ENCODE measurements at places on chromosomes 3 and 15. TPM values are rescaled to one million over a fixed set of nuclear protein-coding genes. Genes with fewer than 3 reads are reported as not detected.
A peak's percentile ranks its signal among the peaks of the same experiment; 100 is the strongest.

Gene ZNF502
- not detected for total RNA-seq

DNA sequence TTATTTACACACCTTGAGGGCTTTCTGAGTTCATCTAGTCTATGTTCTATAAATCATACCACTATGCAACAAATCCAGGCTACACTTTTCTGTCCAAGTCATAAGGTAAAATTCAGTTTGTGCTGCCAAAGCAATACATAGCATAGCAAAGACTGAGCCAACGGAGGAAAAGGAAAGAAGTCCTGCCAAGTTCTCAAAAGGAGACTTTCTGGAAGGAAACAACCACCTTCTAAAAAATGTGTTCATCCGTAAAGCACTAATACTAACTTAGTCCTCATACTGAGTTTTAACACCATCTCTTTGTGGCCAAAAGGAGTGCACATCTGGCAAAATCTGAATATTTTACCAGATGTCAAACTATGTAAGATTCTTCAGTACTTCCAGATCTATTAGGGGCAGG, 620.2 kb downstream of the RBMS3 start:
- no peaks in the 10 kb centered on the region for H3K36me3 ChIP-seq
- no peak for DNase-seq
- H3K4me1 ChIP-seq: peaks cover 9% of the 10 kb centered on the region
- H3K27ac ChIP-seq: no peak overlapping the region

- DNase-seq: no peak
- peaks cover 71% of the 10 kb centered on the region for H3K36me3 ChIP-seq
- no peaks in the 10 kb centered on the region for H3K27me3 ChIP-seq
- H3K4me1 ChIP-seq: no peaks in the 10 kb centered on the region
These were observed 45.2 kb upstream of the NR2F2 start for GRCh38 chr15:96285305-96285704.

GRCh38 chr15:68783226-68784058, 37.3 kb downstream of the ANP32A start:
- H3K4me1 ChIP-seq: peaks cover 13% of the 10 kb centered on the region
- H3K36me3 ChIP-seq: peaks cover 38% of the 10 kb centered on the region
- H3K4me3 ChIP-seq: no peak overlapping the region
- DNase-seq: no peak

Gene RTP3
- not detected for total RNA-seq

GRCh38 chr3:177351757-177352158, 154.5 kb upstream of the TBL1XR1 start:
- no peaks in the 10 kb centered on the region for H3K27me3 ChIP-seq
- H3K36me3 ChIP-seq: no peaks in the 10 kb centered on the region
- DNase-seq: no peak
- H3K4me1 ChIP-seq: peaks cover 31% of the 10 kb centered on the region
- no peak overlapping the region for H3K4me3 ChIP-seq

Gene OR4F15
- total RNA-seq: not detected

Gene UBE2E2
- 47.0 TPM for total RNA-seq

DNA sequence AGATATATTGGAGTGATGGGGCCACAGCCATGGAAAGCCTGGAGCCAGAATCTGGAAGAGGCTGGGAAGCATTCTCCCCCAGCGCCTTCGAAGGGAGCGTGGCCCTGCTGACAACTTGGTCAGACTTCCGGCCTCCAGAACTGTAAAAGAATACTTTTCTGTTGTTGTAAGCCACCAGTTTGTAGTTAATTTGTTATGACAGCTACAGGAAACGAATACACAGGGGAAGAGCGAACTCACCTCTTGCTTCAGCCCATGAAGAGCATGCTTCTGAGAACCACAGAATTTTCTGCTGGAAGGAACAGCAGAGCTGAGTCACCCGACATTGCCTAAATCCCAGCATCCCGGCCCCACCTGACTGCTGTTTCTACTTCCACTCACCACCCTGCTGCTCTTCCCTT, 501.7 kb downstream of the SHQ1 start:
- H3K4me1 ChIP-seq: peaks cover 28% of the 10 kb centered on the region
- no peak overlapping the region for H3K4me3 ChIP-seq
- no peaks in the 10 kb centered on the region for H3K36me3 ChIP-seq
- no peak for DNase-seq
- H3K27me3 ChIP-seq: no peaks in the 10 kb centered on the region

DNA sequence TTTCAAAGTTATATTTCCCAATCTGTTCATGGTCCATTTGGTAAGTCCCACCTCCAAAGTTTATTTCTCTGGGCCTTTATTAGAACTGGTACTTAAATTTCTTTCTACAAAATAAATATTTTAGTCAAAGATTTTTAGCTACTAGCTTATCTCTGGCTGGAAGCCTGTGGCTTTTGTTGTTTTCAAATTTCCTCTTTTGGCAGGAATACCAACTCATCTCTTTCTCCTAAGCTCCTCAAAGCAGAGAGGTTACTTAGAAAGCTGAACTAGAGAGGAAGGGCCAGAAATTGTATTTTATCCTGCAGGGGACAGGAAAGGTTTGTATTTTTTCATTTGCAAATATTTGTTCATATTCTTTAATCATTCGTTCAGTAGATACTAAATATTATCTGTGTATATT, 227.8 kb downstream of the TBL1XR1 start:
- no peaks in the 10 kb centered on the region for H3K27me3 ChIP-seq
- no peak overlapping the region for H3K4me3 ChIP-seq
- peak overlapping the region; percentile 97 for H3K27ac ChIP-seq
- H3K36me3 ChIP-seq: no peaks in the 10 kb centered on the region
- DNase-seq: no peak
- H3K4me1 ChIP-seq: peaks cover 48% of the 10 kb centered on the region

Gene DNAH1
- total RNA-seq: 8.2 TPM

DNA sequence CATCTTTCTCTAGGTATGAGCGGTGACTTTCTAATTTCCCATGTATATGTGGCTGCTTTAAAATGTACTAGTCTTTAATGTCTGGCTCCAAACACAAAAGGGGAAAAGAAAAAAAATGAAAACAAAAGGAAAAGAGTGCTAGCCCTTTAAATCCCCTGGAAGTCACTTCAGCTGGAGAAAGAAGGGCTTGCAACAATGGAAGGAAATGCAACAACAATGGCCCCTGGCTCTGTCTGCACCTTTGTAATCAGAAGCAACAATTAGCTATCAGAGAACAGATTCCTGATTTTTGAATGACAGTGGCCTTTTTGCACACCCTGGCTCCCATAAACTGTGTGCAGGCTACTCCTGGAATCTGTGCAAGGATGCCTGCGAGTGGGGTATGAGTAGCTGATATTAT, 591.2 kb downstream of the FHIT start:
- H3K27ac ChIP-seq: no peak overlapping the region
- no peak overlapping the region for H3K4me3 ChIP-seq
- no peaks in the 10 kb centered on the region for H3K4me1 ChIP-seq
- H3K27me3 ChIP-seq: no peaks in the 10 kb centered on the region
- peaks cover 12% of the 10 kb centered on the region for H3K36me3 ChIP-seq

Gene GOLGA6A
- total RNA-seq: 0.20 TPM

- no peaks in the 10 kb centered on the region for H3K4me1 ChIP-seq
- H3K36me3 ChIP-seq: no peaks in the 10 kb centered on the region
- H3K27ac ChIP-seq: no peak overlapping the region
- H3K4me3 ChIP-seq: no peak overlapping the region
- H3K27me3 ChIP-seq: peaks cover 34% of the 10 kb centered on the region
- no peak for DNase-seq
These were observed 14.9 kb upstream of the C3orf80 start for GRCh38 chr3:160210341-160210740.

- no peaks in the 10 kb centered on the region for H3K27me3 ChIP-seq
- DNase-seq: no peak
- H3K27ac ChIP-seq: no peak overlapping the region
These were observed 125.9 kb upstream of the HES1 start for GRCh38 chr3:194009892-194010533.

GRCh38 chr15:63597821-63598220, 634 bp downstream of the FBXL22 start:
- DNase-seq: no peak
- no peak overlapping the region for H3K4me3 ChIP-seq

- H3K27ac ChIP-seq: peak overlapping the region; percentile 96
- H3K4me3 ChIP-seq: no peak overlapping the region
- H3K27me3 ChIP-seq: peaks cover 2% of the 10 kb centered on the region
- DNase-seq: no peak
These were observed 8.8 kb downstream of the STOML1 start for GRCh38 chr15:73983211-73983727.

DNA sequence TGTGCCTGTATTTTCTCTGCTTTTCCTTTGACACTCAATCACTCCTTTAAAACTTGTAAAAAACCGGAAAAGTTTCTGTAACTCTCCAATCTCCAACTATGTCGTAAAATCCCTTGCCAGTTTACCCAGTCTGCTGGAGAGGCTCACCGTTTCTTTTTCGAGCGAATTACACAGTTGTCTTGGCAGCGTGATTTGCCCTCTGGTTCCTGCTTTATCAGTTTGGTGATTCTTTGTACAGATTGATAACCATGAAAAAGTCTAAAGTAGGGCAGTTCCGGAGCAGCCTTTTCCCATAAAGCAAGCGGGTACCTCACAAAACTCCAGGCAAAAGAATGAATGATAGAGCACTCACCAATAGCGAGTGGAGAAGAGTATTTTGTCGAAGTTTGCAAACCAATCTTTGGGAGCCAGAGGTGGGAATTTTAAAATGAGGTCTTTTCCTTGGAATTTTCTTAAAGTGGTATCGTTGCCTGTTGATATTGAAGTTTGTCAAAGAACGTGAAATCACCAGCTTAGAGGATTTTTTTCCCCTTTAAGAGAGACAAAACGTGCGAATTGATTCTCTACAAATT, at the start of gene TTC23:
Gene TTC23 (minus strand): TSS at position 312 of the 572 bp plus-strand sequence. CDS start 20,869 bp downstream, outside the sequence.
- peak within 1 kb of the TSS; percentile 98 for H3K27ac ChIP-seq
- H3K4me1 ChIP-seq: peaks cover 23% of the 10 kb centered on the region
- H3K36me3 ChIP-seq: no peaks in the 10 kb centered on the region
- H3K27me3 ChIP-seq: no peaks in the 10 kb centered on the region

Gene RHOV
- total RNA-seq: 3.4 TPM

GRCh38 chr3:152610622-152611021, 224.3 kb upstream of the P2RY1 start:
- no peaks in the 10 kb centered on the region for H3K36me3 ChIP-seq

Data from mesothelial cell of epicardium (in vitro differentiated cells).